ENCODE measurements at places on chromosomes 4 and X. TPM values are rescaled to one million over a fixed set of nuclear protein-coding genes. Genes with fewer than 3 reads are reported as not detected.

CLNK gene
- not detected for total RNA-seq

GJB1 gene
- not detected for total RNA-seq

GRCh38 chrX:104913348-104913747 lies 307.1 kb downstream of the TEX13A start:
- no peak for DNase-seq

- DNase-seq, result no peak
Observed at GRCh38 chrX:83336454-83336853, 171.6 kb upstream of the POU3F4 start.

- DNase-seq, result no peak
Observed at GRCh38 chr4:94523617-94524016, 71.9 kb downstream of the PDLIM5 start.

DNA sequence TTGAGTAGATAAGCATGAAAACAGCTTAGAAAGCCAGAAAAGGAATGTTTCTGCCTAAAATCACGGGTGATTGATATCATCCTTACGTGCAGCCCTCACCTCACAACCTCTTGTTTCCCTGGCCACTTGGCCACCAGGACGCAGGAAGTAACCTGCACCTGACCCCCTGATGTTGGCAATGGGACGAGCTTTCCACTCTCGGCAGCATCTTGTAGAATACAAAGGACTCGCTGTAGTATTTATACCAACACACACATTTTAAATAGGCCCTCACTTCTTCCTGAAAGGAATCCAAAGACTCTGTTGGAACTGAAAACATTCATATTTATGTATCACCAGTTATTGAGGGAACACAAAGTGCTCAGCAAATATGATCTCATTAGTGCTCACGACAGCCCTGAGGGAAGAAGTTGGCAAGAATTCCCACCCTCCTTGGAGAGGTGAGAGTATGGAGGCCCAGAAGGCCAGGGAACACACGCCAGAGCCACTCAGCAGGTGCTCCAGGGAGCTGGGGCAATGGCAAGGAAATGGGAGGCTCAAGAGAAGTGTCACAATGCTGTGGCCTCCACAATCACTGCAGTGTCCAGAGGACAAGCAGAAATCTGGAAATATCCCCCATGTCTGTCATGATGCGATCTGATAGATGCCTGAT lies 103.3 kb upstream of the KIT start:
- no peak for DNase-seq

GRCh38 chr4:98794565-98795205 lies 134.2 kb downstream of the EIF4E start:
- DNase-seq, result no peak

- DNase-seq, result no peak
Observed at GRCh38 chrX:140521393-140521792, 16.5 kb upstream of the SOX3 start.

SATL1 gene
- not detected for total RNA-seq

QDPR gene
- total RNA-seq, result 26.4 TPM

GRCh38 chr4:118973295-118973694 lies 84.6 kb downstream of the SYNPO2 start:
- DNase-seq, result no peak

GRCh38 chrX:53261355-53261972 lies 19.9 kb downstream of the IQSEC2 start:
- peak; percentile 19 for DNase-seq

SSX2B gene
- total RNA-seq, result not detected

GPR173 gene
- total RNA-seq, result not detected

DNA sequence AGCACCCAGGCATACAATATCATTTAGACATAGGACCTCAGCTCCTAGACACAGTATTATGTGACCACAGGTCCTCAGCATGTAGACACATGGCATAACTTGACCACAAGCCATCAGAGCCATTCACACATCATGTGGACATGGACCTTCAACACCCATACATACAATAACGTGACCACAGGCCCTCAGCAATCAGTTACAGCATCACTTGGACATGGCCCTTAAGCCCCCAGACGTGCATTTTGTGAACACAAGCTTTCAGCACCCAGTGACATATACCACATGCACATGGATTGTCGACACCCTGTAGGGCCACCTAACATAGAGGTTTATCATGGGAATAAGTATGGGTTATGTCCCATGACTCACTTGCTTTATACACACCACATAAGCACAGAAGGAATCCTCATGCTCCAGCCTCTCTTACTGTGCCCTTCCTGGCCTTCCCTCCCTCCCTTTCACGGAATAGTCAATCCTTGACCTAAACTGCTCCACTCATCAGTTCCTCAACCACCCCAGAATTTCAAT lies 1.9 kb downstream of the TSPYL2 start:
- no peak for DNase-seq

GRCh38 chr4:55635741-55636655 lies at the start of gene NMU:
TSS of gene NMU (minus strand) at chr4:55636298. CDS start at chr4:55636192, 106 bp downstream.
- DNase-seq, result peak; percentile 42

MFSD8 gene
- 21.4 TPM for total RNA-seq

DNA sequence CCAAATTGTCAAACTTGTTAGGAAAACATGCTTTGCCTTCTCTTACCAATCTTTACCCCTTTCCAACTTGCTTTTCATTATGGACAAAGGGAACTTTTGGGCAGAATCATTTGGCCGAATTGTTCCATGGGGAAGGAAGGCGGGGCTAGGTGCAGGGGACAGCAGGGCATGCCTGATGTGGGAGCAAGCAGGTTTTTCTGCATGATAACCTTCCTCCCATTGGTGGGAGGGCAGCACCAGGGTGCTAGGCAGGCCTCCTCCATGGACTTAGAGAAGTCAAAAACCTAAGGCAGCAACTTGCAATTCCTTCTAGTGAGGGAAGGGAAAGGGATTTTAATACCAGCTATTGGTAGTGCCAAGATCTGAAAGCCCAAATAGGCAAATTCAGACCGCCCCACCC lies 260.5 kb downstream of the MAPK10 start:
- DNase-seq, result no peak

APOO gene
- 25.1 TPM for total RNA-seq

GRCh38 chrX:9134366-9134765 lies 100.4 kb upstream of the FAM9B start:
- no peak for DNase-seq

HAND2 gene
- total RNA-seq, result not detected

GRCh38 chrX:101117701-101118100 lies 19.7 kb downstream of the CENPI start:
- DNase-seq, result no peak

SSX1 gene
- total RNA-seq, result not detected

GRCh38 chrX:105260291-105261043 lies 40.0 kb upstream of the TEX13A start:
- no peak for DNase-seq

DNA sequence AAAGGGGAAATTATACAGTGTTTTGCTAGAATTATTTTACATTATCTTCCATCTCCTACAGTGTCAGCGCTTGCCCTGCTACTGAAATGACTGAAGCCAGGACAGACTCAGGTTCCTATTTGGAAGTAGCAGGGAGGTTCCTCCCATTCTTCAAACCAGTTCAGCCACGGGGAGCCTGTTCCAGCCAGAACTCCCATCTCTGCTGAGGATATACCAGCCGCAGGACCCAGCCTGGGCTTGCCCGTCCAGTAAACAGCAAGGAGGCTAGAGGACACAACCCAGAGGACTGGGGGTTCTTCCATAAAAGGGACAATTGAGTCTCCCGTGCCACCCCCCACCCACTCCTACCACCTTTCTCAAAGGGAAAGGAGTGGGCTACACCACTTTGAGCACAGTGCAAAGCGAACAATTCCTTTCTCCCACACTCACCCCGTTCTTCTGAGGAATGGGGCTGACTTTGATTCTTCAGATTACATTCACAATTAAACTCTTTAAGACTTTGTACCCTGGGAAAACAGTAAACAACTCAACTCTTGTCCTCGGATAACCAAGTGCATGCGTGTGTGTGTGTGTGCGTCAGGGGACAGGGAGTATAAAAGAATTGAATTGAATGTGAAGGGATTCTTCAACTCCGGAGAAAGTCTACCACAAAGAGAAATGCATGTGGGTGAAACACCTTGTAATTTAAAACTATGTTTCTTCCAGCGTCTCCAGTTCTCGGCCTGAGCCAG lies 31.0 kb upstream of the PPARGC1A start:
- no peak for DNase-seq

- DNase-seq, result no peak
Observed at GRCh38 chrX:120736989-120737388, 107.1 kb upstream of the C1GALT1C1 start.

GRCh38 chr4:147863808-147864472 lies 132.1 kb downstream of the ARHGAP10 start:
- DNase-seq, result no peak

DNA sequence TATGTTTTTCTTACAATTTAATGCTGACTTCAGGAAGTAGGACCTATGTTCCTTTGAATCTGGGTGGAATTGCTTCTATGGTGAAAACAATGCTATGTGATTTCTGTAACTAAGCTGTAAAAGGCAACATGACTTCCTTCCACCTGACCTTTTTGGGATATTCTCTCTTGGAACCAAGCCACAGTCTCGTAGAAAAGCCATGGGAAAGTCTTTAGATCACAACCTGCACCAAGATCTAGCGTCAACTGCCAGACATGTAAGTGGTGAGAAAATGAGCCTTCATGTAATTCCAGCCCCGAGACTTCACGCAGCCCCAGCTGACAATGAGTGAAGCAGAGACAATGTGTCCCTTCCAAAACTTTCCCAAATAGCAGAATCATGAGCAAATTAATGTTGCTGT lies 297.0 kb upstream of the DCAF8L1 start:
- DNase-seq, result no peak

- DNase-seq, result no peak
Observed at GRCh38 chr4:88212253-88212561, 53.8 kb upstream of the ABCG2 start.

DNA sequence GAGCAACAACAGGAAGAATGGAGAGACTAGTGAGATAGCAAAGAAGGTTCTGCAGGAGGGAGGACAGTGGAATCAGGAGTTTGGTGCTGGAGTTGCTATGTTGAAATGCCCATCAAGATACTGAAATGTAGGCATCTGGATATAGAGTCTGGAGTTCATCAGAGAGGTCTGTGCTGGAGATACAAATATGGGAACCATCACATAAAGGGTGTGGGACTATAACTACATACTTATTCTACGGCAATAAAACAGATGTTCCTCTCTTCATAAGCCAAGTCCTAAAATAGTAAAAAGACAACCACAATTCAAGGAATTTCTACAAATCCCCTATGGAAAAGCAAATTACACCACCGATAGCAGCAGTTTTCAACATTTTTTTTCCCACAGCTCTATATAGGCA lies 1.6 kb downstream of the MED14 start:
- DNase-seq, result no peak

CSAG1 gene
- total RNA-seq, result not detected

SUPT20HL1 gene
- total RNA-seq, result not detected

ZNF275 gene
- total RNA-seq, result 16.7 TPM

- DNase-seq, result no peak
Observed at GRCh38 chr4:128227991-128228571, 59.5 kb downstream of the PGRMC2 start.

DNA sequence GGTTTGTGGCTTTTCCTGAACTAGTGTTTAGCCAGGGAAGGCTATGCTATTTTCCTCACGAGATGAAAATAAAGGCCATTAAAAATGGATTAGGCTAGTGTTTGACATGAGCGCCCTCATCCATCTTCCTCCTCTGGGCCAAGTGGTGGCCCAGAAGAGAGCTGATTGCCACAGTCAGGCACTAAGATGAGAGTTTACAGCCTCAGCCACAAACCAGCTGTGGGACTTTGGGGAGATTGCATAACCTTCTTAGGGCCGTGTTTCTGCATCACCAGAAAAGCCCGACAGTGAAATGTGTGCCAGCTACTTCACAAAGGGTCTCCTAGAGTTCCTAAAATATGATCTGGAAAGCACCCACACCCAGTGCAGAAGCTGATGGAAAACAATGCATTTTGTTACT lies 42.3 kb upstream of the LNX1 start:
- DNase-seq, result no peak

TFDP3 gene
- total RNA-seq, result not detected

MAGEC2 gene
- not detected for total RNA-seq

- no peak for DNase-seq
Observed at GRCh38 chr4:158649111-158649680, 22.5 kb downstream of the C4orf46 start.

GRCh38 chr4:28373601-28374000 lies 1513.0 kb downstream of the STIM2 start:
- no peak for DNase-seq

- DNase-seq, result no peak
Observed at GRCh38 chr4:163693211-163693610, 198.7 kb downstream of the TMA16 start.

CHRDL1 gene
- total RNA-seq, result not detected

GRCh38 chr4:108449129-108449528 lies 171.2 kb upstream of the RPL34 start:
- no peak for DNase-seq

DNA sequence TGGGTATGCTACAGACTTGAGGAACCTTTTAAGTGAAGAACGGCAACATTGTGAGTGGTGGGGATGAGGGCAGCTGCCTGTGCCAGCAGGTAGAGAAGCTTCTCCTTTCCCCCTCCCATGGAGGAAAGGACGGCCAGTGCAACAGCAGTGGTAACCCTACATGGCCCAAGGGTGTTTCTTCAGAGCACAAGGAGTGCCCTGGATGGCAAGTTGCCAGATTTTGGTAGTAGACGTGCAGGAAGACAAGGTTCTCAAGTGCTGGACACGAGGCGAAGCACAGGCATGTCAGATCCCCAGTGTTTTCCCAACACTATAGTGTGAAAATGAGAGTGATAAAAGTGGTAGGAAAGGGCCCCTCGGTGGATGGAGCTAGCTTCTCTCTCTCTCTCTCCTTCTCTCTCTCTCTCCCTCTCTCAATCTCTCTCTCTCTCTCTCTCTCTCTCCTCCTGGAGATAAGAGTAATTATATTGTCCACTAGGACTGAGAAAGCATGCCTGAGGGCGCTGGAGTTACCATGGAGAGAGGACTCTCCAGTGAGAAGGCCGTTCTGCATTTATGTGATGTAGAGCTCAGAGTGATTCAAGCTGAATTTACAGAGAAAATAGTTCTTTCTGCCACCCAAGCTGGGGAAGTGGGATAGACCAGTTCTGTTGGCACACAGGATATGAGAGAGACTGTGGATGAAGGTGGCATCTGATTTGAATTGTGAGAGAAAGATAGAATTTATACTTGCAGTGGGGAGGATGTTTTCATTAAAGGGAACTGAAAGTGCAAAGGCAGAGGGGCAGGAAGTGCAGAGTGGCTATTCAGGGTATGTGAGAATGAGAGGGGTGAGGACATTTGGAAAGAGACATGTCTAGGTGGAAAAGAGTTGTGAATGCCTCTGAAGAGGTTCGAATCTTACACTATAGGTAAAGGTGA lies 25.7 kb upstream of the TRPC3 start:
- DNase-seq, result no peak

SAT1 gene
- total RNA-seq, result 205 TPM

FGA gene
- total RNA-seq, result not detected

CPZ gene
- total RNA-seq, result 0.48 TPM

CYLC1 gene
- not detected for total RNA-seq

- DNase-seq, result no peak
Observed at GRCh38 chr4:3701736-3702560, 64.2 kb upstream of the ADRA2C start.

- DNase-seq, result no peak
Observed at GRCh38 chr4:159106636-159107035, 3.8 kb downstream of the RAPGEF2 start.

COX7B2 gene
- not detected for total RNA-seq

WDR44 gene
- total RNA-seq, result 19.9 TPM

Measured in activated CD4-positive, alpha-beta memory T cell treated with anti-CD3 and anti-CD28 coated beads, Interleukin-2, amount 10 ng/mL, durations not matched to agents 7 days and 5 days (primary cell).